HCEC 1CT (cell line): ENCODE measurements at places on chromosomes 5 and 9.
A peak's percentile ranks its signal among the peaks of the same experiment; 100 is the strongest.

GRCh38 chr5:79512471-79513307 is 1.2 kb downstream of the HOMER1 start:
- DNase-seq, result peak; percentile 21

DNA sequence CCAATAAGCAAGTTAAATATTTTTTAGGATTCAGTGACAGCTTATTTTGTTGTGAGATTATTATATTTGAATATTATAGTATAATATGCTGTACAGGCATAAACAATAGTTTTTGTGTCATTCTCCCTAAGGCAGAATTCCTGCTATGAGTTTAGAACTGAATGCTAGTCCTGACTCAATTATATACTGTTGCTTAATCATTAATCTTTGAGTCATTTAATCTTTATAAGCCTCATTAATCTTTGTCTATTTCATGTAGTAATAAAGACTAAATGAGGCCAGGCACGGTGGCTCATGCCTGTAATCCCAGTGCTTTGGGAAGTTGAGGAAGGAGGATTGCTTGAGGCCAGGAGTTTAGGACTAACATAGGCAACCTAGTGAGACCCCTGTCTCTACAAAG is 3.6 kb upstream of the DCP2 start:
- no peak for DNase-seq

GRCh38 chr5:145947581-145947980 is 11.2 kb downstream of the SH3RF2 start:
- DNase-seq, result no peak

GRCh38 chr5:148849461-148849860 is 23.1 kb downstream of the ADRB2 start:
- no peak for DNase-seq

- DNase-seq, result no peak
These were observed 120.8 kb downstream of the EHMT1 start for GRCh38 chr9:137739371-137740309.

- no peak for DNase-seq
These were observed 29.9 kb downstream of the TENT4A start for GRCh38 chr5:6743161-6743560.

- no peak for DNase-seq
These were observed 5.3 kb downstream of the TNPO1 start for GRCh38 chr5:72821776-72822175.

GRCh38 chr5:180689775-180690174 is 40.4 kb upstream of the FLT4 start:
- DNase-seq, result no peak

DNA sequence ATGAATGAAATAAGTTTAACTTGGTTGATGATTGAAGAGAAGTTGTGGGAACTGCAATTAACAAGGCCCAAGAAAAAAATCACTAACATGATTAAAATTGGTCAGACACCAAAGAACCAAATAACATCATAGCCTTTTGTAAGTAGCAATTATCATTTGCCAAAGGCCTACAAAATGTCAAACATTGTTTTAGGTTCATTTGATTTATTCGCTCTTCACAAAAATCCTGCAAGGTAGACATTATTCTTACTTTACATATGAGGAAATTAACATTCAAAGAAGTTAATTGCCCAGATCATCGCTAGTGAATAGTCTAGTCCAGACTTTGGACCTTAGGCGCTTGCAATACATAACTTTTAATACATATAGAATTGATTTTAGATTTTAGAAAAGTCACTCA is 2.6 kb downstream of the POLK start:
- no peak for DNase-seq

DNA sequence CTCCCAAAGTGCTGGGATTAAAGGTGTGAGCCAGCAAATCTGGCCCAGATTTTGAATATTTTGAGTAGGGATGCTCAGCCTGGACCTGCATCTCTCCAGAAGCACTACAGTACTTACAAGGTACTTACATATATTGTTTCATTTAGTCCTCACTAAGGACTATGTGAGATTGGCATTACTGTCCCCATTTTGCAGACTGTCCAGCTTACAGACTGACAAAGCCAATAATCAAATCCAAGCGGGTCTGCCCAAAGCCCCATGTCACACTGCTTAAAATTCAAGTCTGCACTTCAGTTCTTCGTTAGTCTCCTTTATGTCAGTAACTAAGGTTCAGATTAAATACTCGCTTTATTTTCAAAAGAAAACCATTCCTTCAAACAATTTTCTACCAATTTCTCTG is 7.1 kb downstream of the MAPKAP1 start:
- no peak for DNase-seq

- DNase-seq, result no peak
These were observed 64.3 kb downstream of the MVB12B start for GRCh38 chr9:126390923-126391322.

DNA sequence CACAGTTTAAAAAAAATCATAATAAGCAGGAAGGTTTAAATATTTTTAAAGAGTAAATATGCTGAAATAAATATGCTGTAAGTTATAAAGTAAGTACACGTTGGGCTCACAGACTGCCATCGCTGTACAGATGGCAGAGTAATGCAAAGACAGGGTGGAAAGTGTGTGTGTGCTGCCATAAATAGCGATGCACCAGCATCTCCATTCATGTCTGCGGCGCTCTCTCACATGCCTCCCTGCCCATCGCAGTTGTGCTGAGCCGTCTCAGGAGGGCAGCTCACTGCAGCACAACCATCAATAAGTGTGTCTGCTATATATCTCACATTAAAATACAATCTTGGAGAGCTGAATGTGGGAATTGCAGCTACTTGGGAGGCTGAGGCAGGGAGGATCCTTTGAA is 14.3 kb downstream of the MOCS2 start:
- no peak for DNase-seq

DNA sequence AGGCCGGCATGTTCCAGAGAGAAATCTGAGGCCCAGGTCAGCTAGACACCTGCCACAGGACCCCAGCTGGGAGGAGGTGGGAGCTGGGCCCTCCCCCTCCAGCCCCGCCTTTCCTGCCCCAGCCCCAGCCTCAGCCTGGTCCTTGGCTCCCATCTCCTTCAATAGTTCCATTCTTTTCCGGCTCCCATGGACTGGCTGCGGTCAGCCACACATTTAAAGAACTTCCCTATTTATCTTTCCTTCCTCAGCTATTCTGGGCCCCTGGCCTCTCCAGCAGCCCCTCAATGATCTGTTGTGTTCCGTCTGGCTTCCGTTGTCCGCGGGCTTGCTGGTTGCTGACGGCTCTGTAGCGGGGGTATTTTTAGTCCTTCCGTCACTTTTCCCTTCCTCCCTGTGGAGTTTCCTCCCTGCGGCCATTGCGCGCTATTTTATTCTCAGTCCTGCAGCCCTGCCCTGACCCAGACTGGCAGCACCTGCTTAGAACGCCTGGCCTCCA is 73.8 kb downstream of the AMBP start:
- DNase-seq, result no peak

DNA sequence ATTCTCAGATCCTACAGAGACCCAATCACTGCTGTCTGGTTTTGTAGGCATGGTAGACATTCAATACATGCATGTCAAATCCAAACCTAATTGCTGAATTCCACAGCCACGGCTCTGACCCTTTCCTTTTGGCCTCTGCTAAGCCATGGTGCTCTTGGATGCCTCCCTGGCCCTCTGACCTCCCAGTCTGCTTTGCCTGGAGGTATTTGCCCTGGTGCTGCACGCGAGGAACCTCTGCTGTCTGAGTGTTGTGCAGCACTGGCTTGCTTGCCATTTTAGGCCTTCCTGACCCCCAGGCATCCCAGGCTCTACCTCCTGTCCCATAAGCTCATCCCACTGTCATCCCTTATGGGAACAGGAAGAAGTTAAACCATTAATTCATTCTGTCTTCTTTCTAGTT is 60.9 kb downstream of the DOCK2 start:
- DNase-seq, result no peak

GRCh38 chr9:13263511-13263910 is 16.0 kb downstream of the MPDZ start:
- DNase-seq, result no peak
